ENCODE measurements at places on chromosomes 1 and 21.
A peak's percentile ranks its signal among the peaks of the same experiment; 100 is the strongest.

GRCh38 chr1:200166411-200166810, 138.9 kb downstream of the NR5A2 start:
- no peak for DNase-seq

DNA sequence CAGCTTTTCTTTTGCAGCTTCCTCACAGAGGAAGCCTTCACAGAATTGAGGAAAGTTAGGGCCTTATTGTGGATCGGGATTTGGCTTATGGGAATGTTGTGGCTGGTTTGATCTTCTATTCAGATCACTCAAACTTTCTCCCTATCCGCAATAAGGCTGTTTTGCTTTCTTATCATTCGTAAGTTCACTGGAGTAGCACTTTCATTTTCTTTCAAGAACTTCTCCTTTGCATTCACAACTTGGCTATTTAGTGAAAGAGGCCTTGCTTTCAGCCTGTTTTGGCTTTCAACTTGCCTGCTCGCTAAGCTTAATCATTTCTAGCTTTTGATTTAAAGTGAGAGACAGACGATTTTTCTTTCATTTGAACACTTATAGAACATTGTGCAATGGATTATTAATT, 181.9 kb upstream of the B3GALT2 start:
- DNase-seq = no peak

- DNase-seq = no peak
Measured at GRCh38 chr21:26597031-26597430, 23.9 kb upstream of the CYYR1 start.

GRCh38 chr1:178684542-178685000, 40.5 kb upstream of the RALGPS2 start:
- DNase-seq = peak; percentile 10

DNA sequence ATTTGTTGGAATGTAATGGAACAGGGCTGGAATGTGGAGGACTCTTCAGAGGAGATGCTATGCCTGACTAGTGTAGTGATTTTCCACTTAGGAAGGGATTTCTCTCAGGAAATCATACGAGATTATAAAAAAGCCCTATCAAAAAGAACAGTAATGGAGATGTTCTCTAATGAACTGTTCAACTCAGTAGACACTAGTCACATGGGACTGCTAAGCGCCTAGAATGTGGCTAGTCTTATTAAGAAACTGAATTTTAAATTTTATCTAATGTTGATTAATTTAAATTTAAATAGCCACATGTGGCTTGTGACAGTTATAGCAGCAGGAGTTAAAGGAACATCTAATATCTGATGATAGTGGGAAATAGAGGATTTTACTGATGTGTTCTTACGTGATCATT, 94.0 kb downstream of the SLC35F3 start:
- DNase-seq = no peak

GRCh38 chr1:3444736-3445135, 9.7 kb upstream of the ARHGEF16 start:
- no peak for DNase-seq

DNA sequence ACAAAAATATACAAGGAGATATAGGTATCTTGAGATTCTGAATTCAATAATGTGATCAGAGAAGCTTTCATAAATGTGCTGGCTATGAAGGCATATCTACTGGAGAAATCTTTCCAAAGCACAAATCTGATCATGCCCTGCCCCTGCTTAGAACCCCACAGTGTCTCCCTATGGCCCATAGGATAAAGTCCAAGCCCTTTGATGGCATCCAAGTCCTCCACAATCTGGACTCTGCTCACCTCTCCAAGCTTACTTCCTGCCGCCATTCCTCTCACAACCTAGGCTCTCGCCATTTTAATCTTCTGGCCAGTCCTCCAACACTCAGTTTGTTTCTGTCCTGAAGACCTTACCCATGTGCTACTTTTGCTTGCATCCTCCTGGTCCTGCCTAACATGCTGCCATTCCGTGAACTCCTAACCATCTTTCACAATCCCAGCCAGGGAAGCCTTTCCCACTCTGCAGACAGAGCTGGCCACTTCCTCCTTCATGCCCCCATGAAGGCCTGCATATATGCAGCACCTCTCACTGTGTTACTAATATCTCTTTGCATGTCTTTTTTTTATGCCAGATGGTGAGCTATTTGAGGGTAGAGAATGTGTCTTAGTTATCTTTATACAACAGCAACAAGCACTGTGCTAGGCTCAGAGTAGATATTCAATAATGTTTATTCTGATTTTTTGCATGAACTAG, 5.6 kb upstream of the ATP1A1 start:
- no peak for DNase-seq

DNA sequence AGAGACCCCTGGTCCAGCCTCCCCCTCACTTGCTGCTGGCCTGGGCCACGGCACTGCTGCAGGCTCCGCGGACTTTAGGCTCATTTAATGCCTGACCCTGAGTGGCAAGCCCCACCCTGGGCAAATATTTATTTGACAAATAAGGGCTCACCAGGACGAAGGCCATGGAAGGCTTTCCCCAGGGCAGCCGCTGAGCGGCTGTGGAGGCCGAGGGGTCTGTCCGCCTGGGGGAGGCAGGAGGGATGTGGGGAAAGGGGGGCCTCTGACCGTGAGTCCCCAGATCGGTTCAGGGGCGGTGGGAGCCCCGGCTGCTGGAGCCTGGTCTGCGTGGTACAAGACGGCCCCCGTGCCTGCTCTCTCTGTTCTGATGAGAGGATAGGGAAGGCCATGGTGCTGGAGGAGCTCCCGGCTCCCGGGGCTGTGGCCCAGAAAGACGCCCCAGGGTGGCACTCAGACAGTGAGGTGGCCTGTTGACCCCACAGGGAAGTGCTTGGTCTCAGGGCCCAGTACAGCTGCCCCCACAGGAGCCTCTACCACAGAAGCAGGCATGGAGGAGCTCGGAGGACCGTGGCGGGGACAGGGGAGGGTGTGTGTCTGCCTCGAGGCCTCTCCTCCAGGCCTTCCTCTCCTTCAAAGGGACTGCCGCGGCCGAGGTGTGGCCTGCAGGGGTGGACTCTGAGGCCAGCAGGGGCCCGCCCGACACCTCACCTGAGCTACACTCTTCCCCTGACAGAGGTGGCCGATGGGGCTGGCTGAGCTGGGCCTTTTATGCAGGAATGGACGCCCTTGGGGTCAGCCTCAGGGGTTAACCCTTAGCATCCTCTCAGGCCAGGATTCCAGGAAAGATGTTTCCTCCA, 9.1 kb upstream of the C1orf159 start:
- DNase-seq = no peak

Measured in SK-MEL-5 (cell line).